ENCODE measurements at places on chromosomes 16 and 17.

DNA sequence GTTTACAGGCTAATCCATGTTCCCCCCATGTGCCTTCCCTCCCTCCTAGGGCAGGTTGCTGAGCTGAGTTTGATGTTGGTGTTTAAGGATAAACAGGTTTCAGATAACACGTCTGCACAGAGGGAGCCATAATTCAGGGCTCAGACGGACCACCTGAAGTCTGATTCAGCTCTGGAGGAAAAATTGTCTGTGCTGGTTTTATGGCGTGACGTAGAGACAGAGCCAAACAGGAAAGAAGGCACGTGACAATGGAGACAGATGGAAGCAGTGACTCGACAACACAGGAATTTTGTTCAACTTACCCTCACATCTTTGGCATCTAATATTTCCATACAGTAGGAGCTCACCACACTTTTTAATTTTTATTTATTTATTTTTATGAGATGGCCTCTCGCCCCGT lies 10.7 kb upstream of the USP10 start:
- H3K4me1 ChIP-seq: no peaks in the 10 kb centered on the region
- DNase-seq: no peak
- no peaks in the 10 kb centered on the region for H3K27me3 ChIP-seq
- H3K36me3 ChIP-seq: no peaks in the 10 kb centered on the region
- H3K27ac ChIP-seq: no peak overlapping the region
- no peak overlapping the region for H3K4me3 ChIP-seq

GRCh38 chr16:29834079-29834478 lies 13.8 kb downstream of the MVP start:
- no peak overlapping the region for H3K27ac ChIP-seq
- peaks cover 20% of the 10 kb centered on the region for H3K36me3 ChIP-seq
- H3K4me3 ChIP-seq: no peak overlapping the region
- H3K27me3 ChIP-seq: no peaks in the 10 kb centered on the region
- DNase-seq: no peak
- H3K4me1 ChIP-seq: peaks cover 12% of the 10 kb centered on the region

DNA sequence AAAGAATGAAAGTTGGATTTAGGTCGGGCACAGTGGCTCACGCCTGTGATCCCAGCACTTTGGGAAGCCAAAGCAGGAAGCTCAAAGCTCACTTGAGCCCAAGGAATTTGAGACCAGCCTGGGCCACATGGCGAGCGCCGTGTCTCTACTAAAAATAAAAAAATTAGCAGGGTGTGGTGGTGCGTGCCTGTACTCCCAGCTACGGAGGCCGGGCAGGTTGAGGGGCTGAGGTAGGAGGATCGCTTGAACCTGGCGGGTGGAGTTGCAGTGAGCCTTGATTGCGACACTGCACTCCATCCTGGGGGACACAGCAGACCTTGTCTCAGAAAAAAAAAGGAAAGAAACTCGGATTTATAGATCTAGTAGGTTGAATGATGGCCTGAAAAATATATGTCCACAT lies 37.4 kb upstream of the RPH3AL start:
- no peaks in the 10 kb centered on the region for H3K36me3 ChIP-seq
- no peak for DNase-seq
- H3K4me1 ChIP-seq: no peaks in the 10 kb centered on the region
- no peaks in the 10 kb centered on the region for H3K27me3 ChIP-seq

- H3K4me3 ChIP-seq: no peak overlapping the region
- peaks cover 4% of the 10 kb centered on the region for H3K27me3 ChIP-seq
- no peaks in the 10 kb centered on the region for H3K4me1 ChIP-seq
- H3K36me3 ChIP-seq: no peaks in the 10 kb centered on the region
Measured at GRCh38 chr16:2016407-2016922, 3.1 kb upstream of the NPW start.

DNA sequence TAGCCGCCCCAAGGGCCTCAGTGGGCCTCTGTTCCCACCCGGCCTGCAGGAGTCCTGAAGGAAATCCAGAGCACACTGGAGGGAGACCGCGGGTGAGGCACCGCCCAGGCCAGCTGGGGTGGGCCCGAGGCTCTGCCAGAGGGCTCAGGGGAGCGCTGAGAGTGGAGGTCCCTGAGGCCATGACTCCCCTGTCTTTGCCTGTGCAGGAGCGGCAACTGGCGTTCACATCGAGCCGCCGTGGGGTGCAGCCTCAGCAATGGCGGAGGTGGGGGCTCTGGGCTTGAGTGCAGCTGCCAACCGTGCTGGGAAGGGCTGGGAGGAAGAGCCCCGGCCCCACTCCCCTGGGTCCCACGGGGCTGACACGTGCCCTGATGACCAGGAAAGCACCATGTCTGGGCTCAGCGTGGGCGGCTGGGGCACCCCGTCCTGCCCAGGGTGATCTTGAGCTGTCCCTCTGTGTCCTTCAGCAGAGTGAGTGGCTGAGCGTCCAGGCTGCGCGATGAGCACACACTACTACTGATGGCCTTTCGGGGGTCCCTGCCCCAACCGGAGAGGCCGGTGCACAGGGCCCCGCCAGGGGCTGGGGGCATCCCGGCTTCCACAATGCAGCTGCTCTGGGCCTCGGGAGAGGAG lies 13.1 kb upstream of the MYO15B start:
- H3K4me3 ChIP-seq: no peak overlapping the region
- H3K27me3 ChIP-seq: no peaks in the 10 kb centered on the region

DNA sequence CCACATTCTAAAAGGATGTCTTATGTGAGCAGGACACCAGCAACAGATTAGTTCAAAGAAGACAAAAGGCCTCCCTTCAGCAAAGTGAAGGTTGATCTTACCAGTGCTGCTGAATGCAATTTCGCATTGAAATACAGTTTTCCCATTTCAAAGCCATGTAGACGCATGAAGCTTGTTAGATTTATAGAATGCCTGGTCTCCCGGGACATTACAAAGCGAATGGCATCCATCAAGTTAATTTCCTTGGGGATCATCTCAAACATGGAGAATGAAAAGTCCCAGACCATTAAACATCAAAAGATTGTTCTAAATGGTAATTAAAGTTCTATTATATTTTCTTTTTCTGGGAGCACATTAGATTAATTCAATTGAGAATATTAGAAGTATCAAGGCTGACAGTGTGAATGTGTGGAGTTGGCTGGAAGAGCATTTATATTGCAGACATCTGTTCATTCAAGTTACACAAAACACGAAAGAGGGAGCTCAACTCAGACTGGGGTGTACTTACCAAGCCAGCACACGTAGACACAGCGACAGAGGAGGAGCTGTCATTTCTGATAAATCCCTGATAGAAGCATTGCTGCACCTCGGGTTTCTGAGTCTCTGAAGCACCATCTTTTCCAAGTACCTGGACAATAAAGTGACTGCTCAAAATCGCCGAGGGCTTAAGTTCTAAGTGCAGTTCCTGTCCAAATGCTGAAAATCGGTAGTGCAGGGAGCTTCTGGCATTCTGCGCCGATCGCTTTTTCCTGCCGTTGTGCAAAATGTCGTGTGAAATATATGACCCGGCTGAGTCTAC lies 3.8 kb downstream of the ADAMTS18 start:
- H3K4me1 ChIP-seq: no peaks in the 10 kb centered on the region
- no peaks in the 10 kb centered on the region for H3K36me3 ChIP-seq
- no peak overlapping the region for H3K4me3 ChIP-seq
- no peaks in the 10 kb centered on the region for H3K27me3 ChIP-seq
- DNase-seq: no peak
- no peak overlapping the region for H3K27ac ChIP-seq

DNA sequence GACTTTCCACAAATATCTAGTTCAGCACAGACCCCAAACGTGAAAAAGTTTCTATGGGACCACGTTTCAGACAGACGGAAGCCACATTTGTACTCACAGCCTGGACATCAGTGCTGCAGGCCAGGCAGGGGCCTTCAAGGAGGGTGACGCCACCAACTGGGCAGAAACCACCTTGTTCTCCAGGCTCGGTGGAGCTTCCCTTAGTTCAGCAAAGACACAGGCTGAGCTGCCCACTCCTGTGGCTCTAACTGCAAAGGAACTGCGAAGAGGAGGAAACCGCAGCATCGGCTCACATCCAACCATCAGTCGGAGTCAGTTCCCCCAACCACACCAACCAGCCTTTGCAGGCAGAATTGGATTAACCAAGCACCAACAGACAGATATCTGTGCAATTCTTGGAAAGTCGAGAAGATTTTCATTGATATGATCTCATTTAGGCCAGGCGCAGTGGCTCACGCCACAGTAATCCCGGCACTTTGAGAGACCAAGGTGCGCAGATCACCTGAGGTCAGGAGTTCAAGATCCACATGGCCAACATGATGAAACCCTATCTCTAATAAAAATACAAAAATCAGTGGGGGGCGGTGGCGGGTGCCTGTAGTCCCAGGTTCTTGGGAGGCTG lies 73.3 kb upstream of the CNEP1R1 start:
- no peak overlapping the region for H3K27ac ChIP-seq
- H3K36me3 ChIP-seq: no peaks in the 10 kb centered on the region
- no peaks in the 10 kb centered on the region for H3K27me3 ChIP-seq
- no peak for DNase-seq

DNA sequence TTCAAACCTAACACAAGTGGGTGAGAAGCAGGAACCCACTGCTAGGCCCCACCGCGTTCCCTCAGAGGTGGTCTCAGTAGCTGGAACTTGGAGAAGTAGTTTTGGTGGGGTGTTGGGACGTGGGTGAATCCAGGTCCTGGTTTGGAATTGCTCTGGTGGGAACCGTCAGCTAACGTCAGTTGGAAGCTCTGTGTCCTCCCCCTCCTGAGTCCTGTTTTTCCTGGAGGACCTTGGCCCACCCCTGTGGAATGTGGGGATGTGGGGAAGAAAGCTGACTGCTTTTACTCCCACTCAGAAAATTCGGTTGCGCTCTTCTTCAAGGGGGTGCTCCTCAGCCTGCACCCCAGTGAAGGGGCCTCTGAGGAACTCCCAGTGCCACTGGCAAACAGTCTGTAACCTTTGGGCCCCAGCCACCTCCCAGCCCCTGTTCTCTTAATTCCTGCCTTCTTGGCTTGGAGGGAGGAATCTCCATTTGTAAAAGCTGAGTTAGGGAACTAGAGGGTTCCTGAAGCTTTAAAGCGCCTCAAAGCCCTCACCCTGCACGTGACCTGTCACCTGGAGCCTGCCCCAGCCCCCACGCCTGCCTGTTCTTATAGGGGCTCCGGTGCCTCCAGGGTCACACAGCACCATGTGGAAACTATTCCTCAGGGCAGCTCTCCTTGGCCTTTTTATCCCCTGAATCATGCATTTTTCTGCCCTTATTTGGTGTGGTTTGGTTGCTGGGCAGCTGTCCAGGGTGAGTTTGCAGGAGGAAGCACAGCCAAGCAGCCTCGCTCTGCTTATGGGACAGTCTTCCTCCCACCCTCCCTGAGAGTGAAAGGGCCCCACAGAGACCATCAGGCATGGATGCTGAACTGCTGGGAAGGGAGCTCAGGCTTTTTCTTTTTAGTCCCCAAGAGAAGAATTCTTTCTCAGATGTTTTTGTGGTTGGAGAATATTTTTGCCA lies 16.2 kb upstream of the NAGLU start:
- no peak overlapping the region for H3K27ac ChIP-seq
- H3K36me3 ChIP-seq: peaks cover 8% of the 10 kb centered on the region
- no peaks in the 10 kb centered on the region for H3K27me3 ChIP-seq
- H3K4me1 ChIP-seq: no peaks in the 10 kb centered on the region

GRCh38 chr17:8360260-8360659 lies 16.2 kb downstream of the KRABD2 start:
- H3K27ac ChIP-seq: no peak overlapping the region
- no peaks in the 10 kb centered on the region for H3K36me3 ChIP-seq
- H3K4me1 ChIP-seq: no peaks in the 10 kb centered on the region
- H3K27me3 ChIP-seq: no peaks in the 10 kb centered on the region

DNA sequence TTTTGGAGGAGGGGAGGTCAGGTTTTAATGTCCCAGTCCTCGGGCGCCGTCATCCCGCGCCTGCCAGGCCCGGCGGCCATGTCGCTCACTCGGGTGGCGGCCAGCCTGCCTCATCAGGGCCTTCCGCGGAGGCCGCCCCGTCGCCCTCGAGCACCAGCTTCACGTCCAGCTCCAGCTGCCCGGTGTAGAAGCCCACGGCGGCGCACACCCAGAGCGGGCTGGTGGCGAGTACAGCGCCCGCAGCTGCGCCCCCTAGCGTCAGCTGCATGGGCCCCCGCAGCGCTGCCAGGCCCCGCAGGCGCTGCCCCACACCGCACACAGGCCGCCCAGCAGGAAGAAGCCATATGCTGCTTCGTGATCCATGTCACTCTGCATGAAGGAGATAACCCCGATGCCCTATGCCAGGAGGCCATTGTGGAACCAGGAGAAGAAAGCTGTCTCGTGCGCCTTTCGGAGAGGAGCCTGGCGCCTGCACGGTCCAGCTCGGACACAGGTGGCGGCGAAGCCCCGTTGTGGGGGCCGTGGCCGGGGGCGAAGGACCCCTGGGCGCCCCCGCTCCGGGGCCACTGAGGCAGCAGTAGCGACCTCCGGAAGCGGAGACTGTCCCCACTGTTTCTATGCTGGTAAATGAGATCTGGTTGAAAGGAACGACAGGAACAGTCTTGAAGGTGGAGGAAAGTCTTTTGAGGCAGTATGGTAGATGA lies 9.6 kb downstream of the AP2B1 start:
- H3K4me1 ChIP-seq: no peaks in the 10 kb centered on the region
- no peak overlapping the region for H3K27ac ChIP-seq
- DNase-seq: no peak
- no peaks in the 10 kb centered on the region for H3K27me3 ChIP-seq
- no peak overlapping the region for H3K4me3 ChIP-seq

GRCh38 chr17:77215281-77215680 lies 74.5 kb downstream of the SEC14L1 start:
- H3K4me3 ChIP-seq: no peak overlapping the region
- DNase-seq: no peak
- no peaks in the 10 kb centered on the region for H3K4me1 ChIP-seq
- H3K36me3 ChIP-seq: no peaks in the 10 kb centered on the region
- H3K27me3 ChIP-seq: no peaks in the 10 kb centered on the region

- DNase-seq: no peak
- H3K4me1 ChIP-seq: no peaks in the 10 kb centered on the region
- no peaks in the 10 kb centered on the region for H3K27me3 ChIP-seq
- no peak overlapping the region for H3K27ac ChIP-seq
- no peaks in the 10 kb centered on the region for H3K36me3 ChIP-seq
Measured at GRCh38 chr17:77675816-77676215, 282.7 kb upstream of the TNRC6C start.

DNA sequence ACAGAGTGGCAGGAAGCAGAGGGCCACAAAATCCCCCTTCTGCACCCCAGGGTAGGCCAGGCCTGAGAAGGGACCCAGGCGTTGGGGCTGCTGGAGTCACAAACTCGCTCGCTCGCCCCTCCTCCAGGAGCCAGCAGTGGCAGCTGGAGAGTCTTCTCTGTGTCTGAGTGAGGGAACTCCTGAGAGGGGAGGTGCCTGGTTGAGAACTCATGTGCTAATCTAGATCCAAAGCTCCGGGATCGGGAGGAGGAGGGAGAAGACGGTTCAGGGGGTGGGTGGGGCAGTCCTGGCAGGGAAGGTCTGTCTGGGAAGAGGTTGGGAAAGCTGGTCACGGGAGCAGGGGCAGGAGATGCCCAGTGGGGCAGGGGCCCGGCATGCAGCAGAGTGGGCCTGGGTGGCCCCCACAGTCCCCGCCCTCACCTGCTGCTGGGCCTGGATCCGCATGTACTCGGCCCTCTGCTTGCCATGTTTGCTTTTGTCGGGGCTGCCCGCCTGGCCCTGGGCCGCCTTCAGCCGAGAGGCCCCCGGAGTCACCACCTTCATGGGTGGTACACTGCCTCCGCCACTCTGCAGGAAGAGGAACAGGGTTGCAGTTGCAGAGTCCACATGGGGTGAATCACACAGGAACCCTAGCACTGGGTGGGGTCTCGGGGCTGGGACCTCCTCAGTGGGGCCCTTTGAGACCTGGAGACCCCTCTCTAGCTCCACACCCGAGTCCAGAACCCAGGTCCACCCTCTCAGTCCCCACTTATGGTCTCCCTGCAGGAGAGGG lies 62.2 kb downstream of the SRCIN1 start:
- no peaks in the 10 kb centered on the region for H3K27me3 ChIP-seq
- DNase-seq: no peak
- no peaks in the 10 kb centered on the region for H3K36me3 ChIP-seq
- H3K4me1 ChIP-seq: no peaks in the 10 kb centered on the region

- H3K4me1 ChIP-seq: no peaks in the 10 kb centered on the region
- no peaks in the 10 kb centered on the region for H3K36me3 ChIP-seq
- no peak overlapping the region for H3K4me3 ChIP-seq
- H3K27ac ChIP-seq: no peak overlapping the region
Measured at GRCh38 chr17:71976011-71976649, 144.7 kb upstream of the SOX9 start.

Measured in naive thymus-derived CD4-positive, alpha-beta T cell (primary cell).